HTR-8/SVneo (cell line): ENCODE measurements at places on chromosomes 4 and X.

DNA sequence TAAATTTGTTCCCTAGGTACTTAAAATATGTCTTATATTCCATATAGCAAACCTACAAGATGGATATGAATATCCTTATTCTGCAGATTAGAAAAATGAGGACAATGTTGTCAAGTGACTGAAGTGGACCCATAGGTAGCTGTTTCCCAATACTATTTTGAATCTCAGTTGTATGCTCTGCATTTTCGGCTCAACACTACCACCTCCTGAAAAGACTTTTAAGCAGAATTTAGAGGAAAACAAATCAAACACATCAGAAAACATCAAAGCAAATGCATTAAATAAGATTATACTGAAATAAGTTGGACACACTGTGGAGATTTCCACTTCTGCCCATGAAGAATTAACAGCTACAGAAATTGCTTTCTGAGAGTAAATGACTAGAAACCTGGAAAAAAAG, 488.7 kb downstream of the TRIML1 start:
- DNase-seq = no peak

- DNase-seq = no peak
These were observed 82.9 kb upstream of the BANK1 start for GRCh38 chr4:101707596-101707995.

- no peak for DNase-seq
These were observed 11.3 kb downstream of the FGFRL1 start for GRCh38 chr4:1022739-1023066.

DNA sequence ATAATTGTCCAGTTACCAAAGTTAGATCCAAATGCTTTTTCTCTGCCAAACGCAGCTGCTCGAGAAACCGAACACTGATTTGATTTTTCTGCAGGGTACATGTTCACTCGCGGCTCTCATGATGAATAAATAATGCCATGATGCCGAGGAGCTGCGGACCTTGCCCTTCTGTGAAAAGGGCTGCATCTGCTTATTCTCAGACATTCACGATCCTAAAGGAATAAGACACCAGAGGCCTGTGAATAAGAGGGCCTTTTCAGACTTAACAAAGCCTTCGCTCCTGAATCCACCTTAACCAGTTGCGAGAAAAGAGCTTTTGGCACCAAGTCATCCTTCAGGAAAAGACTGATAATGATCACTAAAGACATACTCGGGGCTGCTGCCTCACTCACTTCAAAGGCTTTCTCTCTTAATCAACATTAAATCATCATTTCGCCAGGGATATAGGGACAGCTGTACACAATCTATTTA, 147.5 kb downstream of the FBXO8 start:
- DNase-seq = no peak

GRCh38 chr4:69523385-69524132, 27.9 kb upstream of the UGT2B4 start:
- no peak for DNase-seq

- no peak for DNase-seq
These were observed 4.2 kb upstream of the SRPK3 start for GRCh38 chrX:153776611-153777045.

GRCh38 chr4:83782591-83782990, 246.7 kb downstream of the GPAT3 start:
- DNase-seq = no peak

DNA sequence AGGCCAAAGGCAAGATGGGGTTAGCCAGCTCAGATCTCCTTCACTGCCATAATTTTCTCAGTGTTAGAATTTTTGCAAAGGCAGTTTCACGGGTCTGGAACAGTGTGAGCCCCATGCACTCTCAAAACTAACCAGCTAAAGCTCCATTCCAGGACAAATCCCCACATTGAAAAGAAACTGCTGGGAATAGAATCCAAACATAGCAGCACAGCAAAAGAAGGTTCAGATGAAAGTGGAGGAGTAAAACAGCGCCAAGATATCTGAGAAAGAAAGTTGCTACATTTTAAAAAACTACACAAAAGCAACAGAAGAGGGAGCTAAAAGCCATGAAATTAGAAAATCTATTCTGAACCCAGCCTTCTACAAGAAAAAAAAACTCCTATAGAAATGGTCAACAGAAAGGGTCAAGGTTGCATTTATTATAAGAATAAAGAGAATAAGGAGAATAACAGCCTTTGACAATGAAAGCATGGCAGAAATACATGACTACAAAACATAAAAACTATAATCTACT, 39.6 kb upstream of the SLC7A3 start:
- peak; percentile 50 for DNase-seq

GRCh38 chrX:80282535-80282934, 137.7 kb upstream of the TENT5D start:
- DNase-seq = no peak

- DNase-seq = no peak
These were observed 83.8 kb upstream of the C1QTNF7 start for GRCh38 chr4:15344041-15344440.

DNA sequence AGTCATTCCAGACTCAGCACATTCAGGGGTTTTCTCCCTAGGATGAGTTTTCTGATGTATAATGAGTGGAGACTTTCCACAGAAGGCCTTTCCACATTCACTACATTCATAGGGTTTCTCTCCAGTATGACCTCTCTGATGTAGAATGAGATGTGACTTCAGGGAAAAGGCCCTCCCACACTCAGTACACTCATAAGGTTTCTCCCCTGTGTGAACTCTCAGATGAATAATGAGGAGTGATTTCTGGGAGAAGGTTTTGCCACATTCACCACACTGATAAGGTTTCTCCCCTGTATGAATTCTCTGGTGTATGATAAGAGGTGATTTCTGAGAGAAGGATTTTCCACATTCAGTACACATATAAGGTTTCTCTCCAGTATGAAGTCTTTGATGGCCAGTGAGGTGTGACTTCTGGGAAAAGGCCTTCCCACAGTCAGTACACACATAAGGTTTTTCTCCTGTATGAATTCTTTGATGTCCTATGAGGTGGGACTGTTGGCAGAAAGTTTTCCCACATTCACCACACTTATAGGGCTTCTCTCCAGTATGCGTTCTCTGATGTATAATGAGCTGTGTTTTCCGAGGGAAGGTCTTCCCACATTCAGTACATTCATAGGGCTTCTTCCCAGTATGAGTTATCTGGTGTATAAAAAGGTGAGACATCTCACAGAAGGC, 12.7 kb downstream of the ZNF630 start:
- no peak for DNase-seq

DNA sequence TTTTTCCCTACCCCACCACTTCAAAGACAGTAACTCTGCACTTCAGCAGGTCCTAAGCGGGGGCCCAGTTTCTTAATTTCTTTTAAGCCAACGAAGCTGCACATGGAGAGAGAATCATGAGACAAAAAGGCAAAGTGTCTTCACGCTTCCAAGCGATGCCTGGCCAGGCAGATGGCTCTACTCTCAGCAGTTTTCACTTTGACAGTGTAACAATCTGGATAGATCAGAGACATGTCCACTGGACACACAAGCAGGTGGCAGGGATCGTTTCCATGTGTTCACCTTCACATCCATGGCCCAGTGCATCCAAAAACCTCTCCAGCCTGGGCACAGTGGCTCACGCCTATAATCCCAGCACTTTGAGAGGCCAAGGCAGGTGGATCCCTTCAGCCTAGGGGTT, 27.8 kb downstream of the PPP2R2C start:
- DNase-seq = no peak

DNA sequence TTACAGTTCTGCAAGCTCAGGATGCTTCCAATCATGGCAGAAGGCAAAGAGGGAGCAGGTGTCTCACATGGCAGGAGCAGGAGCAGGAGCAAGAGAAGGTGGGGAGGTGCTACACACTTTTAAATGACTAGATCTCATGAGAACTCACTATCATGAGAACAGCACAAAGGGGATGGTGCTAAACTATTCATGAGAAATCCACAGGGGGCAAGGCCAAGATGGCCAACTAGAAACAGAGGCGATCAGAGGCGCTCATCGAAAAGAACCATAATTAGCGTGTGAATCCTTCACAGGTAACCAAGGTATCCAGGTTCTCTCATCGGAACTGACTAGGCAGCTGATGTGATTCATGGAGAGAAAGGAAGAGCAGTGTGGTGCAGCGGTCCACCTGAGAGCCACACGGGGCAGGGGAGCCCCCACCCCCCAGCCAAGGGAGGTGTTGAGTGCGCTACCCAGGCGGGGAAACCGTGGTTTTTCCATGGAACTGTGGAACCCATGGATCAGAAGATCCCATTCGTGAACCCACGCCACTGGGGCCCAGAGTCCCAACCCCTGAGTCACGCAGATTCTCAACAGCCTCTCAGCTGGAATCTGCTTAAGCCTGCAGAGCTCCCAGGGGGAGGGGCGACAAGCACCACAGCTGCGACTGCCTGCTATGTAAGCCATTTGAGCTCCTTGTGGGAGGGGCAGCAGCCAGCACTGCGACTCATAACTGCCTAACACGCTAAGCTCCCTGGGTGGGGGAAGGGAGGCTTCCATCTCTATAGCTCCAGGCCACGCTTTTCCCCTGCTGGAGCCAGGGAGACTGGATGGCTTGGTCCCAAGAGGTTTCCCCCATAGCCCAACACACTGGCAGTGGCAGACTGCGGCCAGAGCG, 46.7 kb downstream of the FGF16 start:
- peak; percentile 21 for DNase-seq

GRCh38 chr4:140363558-140363957, 9.9 kb upstream of the SCOC start:
- no peak for DNase-seq

DNA sequence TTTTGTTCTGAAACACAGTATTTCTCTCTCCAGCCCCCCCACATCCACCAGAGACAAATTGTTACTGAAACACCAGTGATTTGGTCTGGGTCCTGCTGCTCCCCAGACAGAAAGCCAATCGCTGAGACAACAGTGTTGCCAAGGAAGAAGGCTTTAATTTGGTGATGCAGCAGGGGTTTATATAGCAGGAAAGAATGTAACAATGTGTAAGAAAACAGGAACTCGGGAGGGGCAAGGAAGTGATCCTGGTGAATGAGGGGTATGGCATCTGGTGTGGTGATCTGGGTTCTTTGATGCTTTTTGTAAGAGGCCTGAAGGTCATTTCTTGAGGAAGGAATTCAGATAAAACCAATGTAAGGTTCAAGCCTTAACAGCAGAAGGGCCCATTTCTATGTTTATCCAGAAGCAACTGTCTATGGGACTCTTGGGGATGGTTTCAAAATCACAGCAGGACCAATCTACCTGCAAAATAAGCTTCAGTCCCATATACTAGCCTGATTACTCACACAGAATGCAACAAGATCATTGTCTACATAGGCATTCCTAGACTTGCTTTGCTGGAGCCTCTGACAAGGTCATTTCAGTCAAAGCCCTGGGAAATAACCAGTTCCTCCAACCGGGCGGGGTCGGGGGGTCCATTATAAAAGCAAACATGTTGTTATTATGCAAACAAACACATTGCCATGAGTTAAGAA, 445.2 kb upstream of the ZFP42 start:
- DNase-seq = no peak

DNA sequence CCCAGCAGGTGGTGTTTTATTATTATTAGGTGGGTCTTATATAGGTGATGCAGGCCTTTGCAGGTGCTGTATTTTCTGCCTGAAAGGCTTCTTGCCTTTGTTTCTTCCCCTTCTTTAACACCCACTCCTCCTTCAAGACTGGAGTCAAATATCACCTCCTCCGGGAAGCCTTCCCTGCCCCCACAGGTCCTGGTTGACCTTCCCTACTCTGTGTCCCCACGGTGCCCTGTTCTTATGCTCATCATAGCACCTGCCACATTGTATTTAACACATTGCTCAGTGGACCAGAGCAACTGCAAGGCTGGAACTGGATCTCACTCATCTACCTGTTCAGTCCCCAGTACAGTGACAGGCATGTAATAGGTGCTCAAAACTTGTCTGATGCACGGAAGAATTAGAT, 39.8 kb upstream of the LGI2 start:
- no peak for DNase-seq

- DNase-seq = no peak
These were observed 12.6 kb downstream of the TLR8 start for GRCh38 chrX:12919051-12919450.

- DNase-seq = no peak
These were observed 3.4 kb downstream of the OGT start for GRCh38 chrX:71536285-71536684.

DNA sequence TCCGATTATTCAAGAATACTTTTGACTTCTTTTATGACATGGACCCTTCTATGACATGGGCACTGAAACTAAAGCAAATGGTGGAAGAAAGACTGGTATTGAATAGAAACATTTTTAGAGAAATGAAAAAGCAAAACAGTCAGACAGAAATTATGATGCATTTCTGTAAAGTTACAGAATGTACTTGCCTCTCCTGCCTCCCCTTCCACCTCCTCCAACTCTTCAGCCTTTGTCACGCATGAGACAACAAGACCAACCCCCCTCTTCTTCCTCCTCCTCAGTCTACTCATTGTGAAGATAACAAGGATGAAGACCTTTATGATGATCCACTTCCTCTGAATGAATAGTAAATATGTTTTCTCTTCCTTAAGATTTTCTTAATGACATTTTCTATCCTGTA, 46.3 kb upstream of the HUWE1 start:
- no peak for DNase-seq

- DNase-seq = peak; percentile 21
These were observed 286.2 kb upstream of the TET2 start for GRCh38 chr4:104860238-104861123.

GRCh38 chr4:165335163-165335703, 7.8 kb downstream of the MSMO1 start:
- no peak for DNase-seq

- DNase-seq = no peak
These were observed 97.9 kb upstream of the ADAMTS3 start for GRCh38 chr4:72666910-72667309.

GRCh38 chrX:23304881-23305280, 29.8 kb upstream of the PTCHD1 start:
- no peak for DNase-seq

GRCh38 chr4:10106421-10107039, 10.1 kb downstream of the WDR1 start:
- peak; percentile 87 for DNase-seq

GRCh38 chr4:26819478-26820095, 41.1 kb upstream of the STIM2 start:
- DNase-seq = no peak

GRCh38 chr4:6339818-6340445, 70.3 kb downstream of the WFS1 start:
- no peak for DNase-seq

DNA sequence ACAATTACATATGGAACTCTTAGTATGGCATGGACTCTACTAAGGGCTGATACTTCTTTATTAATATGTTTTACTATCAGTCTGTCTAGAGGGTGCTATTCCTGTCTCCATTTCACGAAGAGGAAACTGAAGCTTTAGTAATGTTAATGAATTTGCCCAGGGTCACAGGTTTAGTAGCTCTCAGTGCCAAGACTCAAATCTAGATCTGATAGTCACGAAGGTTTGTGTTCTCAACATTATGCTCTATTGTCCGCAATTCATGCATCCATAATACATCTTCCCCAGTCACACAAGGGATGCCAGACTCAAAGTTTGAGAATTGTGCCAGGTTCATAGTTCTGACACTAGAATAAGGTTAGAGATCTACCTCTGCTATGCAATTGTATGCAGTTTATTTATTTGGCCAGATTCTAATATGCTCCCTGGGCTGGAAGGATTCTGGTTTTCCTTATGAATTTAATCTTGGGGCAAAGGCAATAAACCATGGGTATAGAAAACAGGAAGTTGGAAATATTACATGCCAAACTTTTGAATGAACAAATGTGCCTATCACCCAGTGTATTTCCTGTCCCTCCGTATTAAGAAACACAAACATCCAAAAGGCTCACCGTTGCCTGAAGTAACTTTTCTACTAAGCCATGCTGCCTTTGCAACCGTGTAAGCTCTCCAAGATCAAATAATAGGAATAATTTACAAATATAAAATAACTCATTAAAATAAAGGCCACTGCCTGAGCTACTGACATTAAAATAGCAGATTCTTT, 478.5 kb downstream of the INPP4B start:
- DNase-seq = no peak

GRCh38 chrX:19904778-19905367, 17.5 kb upstream of the SH3KBP1 start:
- DNase-seq = peak; percentile 58
